ENCODE measurements at places on chromosomes 6 and 20.

DNA sequence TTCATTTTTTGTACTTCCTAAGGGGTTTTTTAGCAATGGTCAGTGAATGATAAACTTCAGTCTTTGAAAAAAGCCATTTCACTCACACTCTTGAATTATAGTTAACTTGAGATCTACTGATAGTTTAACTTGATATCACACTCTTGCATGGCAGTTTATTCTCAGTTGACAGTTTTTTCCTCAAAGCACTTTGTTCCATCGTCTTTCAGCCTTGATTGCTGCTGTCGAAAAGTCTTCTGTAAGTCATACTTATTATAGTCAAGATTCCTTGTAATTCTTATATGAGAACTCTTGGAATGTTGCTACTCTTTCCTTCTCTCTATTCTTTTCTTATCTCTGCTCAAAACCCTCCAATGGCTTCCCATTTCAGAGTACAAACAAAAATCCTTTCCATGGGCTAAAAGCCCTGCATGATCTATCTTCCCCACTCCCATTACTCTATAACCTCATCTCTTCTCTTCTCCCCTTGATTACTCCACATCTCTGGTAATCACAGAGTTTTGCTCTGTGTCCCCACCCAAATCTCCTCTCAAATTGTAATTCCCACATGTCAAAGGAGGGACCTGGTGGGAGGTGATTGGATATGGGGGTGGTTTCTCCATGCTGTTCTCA is 31.2 kb downstream of the ZHX3 start:
- ATAC-seq: no peak

GRCh38 chr6:150238336-150238741 is 95.5 kb downstream of the PPP1R14C start:
- peak; percentile 44 for ATAC-seq

GRCh38 chr6:161128680-161129196 is 137.2 kb downstream of the MAP3K4 start:
- ATAC-seq: peak; percentile 53

DNA sequence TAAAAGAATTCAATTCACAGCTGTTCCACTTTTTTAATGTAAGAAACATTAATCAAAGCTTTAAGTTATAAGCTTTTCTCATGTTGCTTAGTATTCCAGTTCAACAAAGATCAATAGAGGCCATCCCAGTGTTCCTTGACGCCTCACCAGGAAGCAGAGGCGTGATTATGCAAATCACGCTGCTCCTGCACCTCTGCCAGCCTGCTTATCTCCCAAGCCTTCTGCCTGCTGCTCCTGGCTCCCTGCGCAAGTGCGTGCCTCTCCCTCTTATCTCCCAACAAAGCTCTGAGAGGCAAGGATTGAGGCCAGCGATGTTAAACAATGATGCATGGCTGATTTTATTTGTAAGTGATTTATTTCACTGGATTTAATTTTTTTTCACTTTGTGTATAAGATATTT is 42.8 kb downstream of the INSM1 start:
- ATAC-seq: no peak

DNA sequence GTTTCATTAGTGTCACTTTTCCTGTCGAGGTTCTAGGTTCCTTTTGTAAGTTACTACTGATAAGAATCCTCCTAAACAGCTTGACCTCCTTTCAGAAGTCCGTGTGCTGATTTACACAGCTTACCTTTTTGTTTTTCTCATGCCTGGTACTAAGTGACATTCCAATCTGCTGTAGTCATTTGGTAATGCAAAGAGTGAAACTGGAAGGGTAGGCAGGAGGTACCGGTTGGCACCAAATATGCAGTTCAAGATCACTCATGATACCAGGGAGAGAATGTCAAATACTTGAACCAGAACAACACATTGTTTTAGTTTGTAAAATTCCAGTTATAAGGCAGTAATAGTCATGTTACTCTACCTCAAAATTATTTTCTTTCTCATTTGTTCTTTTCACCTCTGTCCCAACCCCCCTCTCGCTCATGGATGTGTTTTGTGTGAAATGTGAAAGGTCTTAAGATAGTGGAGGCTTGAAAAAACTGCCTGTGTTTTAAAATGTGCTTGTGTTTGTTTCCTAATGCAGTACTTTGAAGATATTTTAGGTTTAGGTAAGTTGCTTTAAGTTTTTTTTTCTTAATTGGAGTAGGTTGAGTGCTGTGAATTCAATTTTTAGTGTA is 23.2 kb downstream of the AFDN start:
- peak; percentile 98 for ATAC-seq

DNA sequence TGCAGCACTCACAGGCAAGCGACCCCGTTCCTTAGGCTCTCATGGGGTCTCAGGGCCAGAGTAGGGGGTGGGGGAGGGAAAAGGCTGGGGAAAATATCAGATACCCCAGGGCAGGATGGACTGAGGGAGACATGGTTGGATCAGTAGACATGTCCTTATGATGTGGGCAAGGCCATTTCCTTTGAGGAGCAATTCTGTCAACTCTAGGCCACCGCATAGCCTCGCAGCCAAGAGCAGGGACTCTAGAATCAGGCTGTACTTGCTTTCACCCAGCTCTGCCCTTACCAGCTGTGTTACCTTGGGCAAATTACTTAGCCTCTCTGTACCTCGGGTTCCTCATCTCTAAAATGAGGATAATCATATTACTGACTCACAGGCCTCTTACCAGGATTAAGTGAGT is 2.2 kb upstream of the MAPK13 start:
- ATAC-seq: peak; percentile 3

DNA sequence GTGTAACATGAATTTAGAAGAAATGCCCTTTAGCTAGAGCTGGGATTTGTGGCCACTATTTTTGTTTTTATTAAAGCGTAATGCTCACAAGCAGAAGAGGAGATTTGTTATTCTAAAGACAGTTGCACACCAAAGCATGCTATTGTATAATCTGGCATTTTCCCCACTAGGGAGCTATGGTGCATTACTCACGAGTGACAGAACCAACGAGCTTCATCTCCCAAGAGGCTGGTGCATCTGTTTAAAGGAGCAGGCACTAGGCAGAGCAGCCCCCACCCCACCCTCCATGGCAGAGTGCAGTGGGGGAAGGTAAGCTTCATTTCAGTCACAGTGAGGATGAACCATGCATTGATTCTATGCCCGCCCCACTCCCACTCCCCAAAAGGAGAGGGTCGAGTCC is 287.3 kb upstream of the TSHZ2 start:
- ATAC-seq: no peak

- peak; percentile 27 for ATAC-seq
These were observed 43.2 kb upstream of the OSTM1 start for GRCh38 chr6:108117427-108118358.

GRCh38 chr20:3794701-3795420 is 1.2 kb upstream of the CDC25B start:
- no peak for ATAC-seq

Data from esophagus mucosa (tissue), 1 donor.